Fibroblast of upper back skin (primary cell): ENCODE measurements at places on chromosomes 6 and 20.

DNA sequence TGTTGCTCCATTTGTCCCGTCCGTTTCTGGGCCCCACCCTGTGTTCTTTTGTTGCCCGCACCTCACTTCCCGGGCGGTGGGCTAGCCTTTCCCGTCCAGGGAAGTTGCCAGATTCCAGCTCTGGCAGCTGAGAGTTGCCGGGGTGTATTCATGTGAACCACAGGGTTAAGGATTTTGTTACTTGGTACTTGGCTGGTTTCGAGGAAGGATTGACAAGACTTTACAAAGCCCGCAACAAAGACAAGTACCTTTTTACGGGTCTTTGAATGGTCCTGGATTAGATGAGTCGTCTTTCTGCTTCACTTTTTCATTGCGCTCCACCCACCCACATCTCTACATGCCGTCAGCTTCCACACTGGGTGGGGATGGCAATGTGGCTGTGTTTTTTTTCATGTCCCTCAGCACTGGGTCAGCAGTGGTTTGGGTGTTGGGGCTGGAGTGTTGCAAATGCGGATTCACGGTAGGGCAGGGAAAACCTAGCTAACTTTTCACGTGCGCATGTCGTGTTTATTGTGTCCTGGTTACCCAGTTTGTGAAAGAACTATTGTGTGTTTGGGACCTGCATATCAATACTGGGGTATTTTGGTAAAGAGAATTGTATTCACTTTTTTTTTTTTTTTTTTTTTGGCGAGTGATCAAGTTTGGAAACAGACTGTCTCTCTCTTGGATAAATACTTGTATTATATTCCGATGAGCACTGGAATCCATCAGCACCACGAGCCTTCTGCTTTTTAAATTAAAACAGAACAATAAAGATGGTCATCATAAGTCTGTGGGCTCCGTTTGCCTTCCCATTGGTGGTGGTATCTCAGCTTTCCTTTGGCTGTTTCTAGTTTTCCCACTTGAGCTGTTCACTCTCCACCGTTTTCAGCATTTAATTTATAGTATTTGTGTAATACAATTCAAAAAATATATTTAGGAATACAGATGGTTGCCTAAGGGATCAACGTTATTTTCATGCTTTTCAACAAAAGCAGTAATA, 1.2 kb downstream of the DUSP22 start:
- DNase-seq: no peak

DNA sequence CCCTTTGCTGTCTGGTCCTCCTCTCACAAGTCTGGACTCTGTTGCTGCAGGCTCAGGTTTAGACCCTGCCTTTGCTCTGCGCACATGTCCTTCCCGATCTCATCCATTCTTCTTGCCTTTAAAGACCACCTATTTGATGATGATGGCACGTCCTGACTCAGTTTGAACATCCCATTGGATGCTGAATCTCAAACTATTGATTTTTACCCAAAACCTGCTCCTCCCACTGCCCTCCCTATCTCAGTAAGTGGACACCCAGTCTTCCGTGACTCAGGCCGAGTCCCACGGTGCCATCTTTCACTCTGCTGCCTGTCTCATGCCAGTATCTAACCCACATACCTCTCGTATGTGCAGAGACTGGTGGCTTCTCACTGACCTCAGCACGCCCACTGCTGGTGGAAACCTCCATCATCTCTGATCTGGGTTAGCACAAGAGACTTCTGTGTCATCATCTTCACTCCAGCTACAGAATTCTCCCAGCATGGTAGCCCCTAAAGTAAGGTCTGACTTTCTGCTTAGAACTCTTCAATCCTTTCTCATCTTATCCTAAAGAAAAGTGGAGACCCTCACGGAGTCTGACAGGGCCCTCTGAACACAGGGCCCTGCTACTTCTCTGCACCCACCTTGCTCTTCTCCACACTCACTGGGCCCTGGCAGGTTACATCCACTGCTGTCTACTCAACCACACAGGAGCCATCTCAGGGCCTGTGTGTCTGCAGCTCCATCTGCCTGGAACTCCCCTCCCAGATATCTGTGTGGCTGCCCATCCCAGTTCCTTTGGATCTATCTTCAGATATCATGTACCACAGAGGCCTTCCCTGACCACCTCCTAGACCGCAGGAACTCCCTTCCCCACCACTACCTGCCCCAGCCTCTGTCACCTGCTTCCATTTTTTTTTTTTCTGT, 387.1 kb upstream of the AGPAT4 start:
- no peak for DNase-seq

DNA sequence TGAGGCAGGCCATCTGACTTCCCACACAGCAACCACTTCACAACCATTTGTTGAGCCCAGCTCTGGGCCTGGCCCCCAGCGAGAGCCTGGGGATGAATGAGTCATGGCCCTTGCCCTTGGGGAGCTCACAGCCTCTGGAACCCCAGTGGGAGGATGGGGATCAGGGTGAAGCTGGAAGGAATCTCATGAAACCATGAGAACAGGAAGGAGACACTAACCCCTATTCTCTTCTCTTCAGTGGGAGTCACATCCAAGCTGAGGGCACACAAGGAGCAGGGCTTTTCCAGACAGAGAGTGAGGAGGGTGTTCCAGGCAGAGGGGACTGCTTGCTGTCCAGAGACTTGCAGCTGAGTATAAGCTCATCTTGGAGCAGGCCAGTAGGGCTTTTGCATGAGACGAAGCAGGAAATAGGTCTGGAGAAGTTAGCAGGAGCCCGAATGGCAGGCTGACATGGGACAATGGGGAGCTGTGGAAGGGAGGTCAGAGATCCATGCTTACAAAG, 7.5 kb downstream of the FOXS1 start:
- peak; percentile 69 for DNase-seq

DNA sequence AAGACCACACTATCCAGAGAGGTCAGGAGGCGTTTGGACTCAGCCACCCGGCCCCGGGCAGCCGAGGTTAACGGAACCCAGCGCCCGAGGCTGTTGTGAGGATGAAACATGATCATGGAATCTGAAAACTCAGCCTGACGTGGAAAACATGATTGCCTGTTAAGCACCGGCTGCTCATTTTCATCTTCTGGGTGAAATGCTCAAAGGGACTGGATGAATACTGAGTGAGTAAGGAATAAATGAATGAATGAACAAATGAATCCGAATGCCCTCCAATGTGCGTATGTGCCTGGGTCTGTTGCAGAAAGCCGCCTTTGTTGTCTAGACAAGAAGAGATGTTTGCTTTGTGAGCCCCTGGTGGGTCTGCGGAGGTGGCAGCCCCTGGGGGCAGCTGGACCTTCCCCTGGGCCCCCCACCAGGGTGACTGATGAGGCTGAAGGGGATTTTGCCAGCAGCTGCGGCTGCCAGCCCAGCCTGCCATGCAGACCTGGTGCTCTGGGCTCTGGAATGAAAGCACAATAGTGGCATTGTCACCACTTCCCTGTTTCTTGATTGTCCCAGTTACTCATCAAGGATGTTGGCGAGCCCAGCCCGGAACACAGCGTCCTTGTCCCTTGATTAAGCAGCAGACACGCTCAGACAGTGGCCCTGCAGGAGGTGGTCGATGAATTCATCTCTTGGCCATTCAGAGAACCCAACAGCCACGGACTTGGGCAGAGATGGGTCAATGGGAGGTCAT, 211.1 kb downstream of the ANKRD60 start:
- peak; percentile 42 for DNase-seq

DNA sequence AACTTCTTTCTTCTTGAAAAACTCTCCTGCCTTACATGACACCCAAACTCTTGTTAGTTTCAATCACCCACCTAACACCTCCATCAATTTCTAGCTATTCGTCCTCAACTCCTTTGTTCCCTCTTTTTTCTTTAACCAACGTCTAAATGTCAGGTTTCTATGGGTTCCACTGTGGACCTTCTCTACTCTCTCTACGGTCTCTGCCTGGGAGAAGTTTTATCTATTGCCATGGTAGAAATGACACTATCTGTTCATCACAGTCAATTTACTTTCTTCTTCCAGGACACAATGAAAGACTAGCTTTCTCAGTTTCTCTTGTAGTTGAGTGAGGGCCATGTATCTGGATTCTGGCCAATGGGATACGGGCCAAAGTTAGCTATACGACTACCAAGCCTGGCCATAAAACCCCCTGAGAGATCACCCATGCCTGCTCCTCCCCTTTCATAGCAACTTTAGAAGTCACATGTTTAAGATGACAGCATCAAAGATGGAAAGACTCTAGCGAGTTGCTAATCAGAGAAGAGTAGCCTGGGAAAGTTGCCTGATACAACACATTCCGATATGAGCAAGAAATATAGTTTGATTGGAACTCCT, 17.9 kb downstream of the RNGTT start:
- no peak for DNase-seq

DNA sequence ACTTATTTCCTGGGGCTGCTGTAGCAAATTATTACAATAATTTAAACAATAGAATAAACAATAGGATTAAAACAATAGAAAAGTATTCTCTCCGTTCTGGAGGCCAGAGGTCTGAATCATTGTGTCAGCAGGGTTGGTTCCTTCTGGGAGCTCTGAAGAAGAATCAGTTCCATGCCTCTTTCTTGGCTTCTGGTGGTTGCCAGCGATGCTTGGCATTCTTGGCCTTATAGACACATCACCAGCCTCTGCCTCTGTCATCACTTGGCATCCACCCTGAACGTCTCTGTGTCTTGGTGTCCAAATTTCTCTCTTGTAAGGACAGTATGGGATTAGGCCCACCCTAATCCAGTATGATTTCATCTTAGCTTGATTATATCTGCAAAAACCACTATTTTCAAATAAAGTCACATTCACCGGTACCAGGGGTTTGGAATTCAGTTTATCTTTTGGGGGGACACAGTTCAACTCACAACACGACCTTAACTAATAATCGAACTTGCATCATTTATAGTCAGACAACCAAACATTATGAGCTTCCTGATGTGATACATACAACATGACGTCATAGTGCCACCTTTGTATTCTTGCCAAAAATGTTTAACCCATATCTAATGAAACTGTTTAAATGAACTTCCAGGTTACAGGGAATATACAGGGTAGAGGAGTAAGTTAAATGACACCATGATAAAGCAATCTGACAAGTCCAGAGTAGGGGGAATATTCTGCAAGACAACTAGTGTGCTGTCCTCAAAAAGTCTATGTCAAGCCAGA, 84.7 kb upstream of the RNF24 start:
- peak; percentile 26 for DNase-seq

DNA sequence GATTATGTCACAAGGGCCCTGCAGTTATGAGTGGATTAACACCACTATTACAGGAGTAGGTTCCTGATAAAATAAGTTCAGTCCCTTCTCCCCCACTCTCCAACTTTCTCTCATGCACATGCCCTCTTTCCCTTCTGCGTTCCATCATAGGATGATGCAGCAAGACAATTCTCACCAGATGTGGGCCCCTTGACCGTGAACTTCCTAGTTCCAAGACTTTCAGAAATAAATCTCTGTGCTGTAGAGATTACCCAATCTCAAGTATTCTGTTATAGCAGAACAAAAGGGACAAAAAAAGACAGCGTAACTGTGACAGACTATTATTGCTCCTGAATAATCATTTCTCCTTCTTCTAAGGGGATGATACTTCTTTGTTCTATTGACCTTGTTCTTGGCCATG, 33.8 kb upstream of the TMEM244 start:
- DNase-seq: peak; percentile 49

GRCh38 chr20:51607170-51607569, 64.7 kb upstream of the NFATC2 start:
- no peak for DNase-seq

DNA sequence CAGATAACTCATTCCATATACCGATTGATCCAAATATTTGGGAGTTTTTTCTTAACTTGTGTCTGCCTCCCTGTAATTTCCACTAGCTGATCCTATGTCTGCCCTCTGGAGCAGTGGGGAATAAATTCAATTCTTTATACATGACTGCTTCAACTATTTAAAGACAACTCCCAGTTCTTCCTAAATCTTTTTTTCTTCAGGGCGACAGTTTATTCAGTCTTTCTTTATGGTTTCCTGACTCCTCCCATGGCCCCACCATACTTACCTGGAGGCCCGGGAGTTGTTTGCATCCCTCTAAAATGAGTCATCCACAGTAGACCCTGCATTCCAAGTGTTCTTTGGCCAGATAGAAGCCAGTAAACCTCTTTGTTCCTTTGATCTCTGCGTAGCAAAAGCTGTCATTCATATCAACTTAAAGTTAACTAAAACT, 73.6 kb downstream of the LCA5 start:
- DNase-seq: no peak

GRCh38 chr6:27214126-27214601, 33.3 kb upstream of the PRSS16 start:
- DNase-seq: no peak

DNA sequence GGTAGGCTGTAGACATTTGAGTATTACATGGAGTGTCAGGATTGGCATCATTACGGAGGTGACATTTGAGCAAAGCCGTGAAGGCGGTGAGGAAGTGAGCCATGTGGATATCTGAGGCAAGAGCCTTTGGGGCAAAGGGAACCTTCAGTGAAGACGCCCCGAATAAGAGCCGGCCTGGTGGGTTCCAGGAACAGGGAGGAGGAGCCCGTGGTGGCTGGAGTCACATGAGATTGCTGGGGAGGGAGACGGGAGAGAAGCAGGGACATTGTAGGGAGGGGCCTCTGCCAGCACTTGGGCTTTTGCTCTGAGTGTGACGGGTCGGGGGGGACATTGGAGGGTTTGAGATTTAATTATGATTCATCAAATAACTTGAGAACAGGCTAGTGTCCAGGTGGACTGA, 78.3 kb downstream of the PHACTR3 start:
- DNase-seq: no peak

DNA sequence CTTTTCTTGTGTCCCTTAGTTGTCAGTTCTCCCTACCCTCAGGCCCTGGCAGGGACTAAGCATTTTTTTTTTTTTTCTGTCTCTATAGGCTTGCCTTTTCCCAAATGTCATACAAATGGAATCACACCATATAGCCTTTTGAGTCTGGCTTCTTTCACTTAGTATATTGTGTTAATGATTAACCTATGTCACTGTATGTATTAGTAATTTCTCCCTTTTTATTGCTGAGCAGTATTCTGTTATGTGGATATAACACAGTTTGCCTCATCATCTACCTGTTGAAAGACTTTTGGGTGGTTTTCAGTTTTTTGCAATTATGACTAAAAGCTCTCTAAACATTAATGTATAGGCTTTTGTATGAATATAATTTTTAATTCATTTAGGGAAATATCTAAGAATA, 16.0 kb upstream of the FBXO30 start:
- no peak for DNase-seq

- DNase-seq: no peak
Observed at GRCh38 chr6:36716476-36717093, 19.0 kb downstream of the RAB44 start.

DNA sequence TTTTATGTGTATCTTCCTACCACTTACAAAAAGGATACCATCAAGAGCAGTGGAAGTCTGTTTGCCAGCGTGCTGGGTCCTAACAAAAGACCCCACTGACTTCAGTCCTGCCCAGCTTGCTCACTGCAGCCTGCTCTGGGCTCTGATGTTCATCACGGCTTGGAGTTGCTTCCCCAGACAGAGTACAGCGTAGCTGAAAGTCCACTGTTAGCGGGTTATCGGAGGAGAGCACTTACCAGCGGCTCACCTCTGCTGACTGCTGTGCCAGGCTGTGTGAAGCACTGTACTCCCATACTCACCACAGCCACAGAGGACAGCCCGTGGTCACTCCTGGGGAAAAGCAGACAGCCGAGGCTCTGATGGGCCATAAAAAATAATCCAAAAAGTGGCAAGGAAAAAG, 40.2 kb downstream of the CTCFL start:
- no peak for DNase-seq
